ENCODE measurements at places on chromosomes 1 and 21.

DNA sequence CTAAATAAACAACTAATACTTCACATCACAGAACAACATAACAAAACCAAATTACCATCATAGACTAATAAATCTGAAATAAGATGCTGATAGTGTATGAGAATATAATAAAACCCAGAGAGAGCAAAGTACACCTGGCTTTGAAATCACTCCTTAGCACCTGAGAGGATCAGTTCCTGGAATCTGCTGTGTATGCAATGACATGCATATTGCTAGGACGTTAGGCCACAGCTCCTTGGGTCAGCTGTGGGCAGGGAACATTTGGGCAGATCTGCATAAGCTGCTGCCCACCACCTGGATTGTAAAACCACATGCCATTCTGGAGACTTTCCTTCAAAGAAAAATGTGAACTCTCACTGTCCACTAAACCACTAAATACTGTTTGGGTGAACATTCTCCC, 81.1 kb downstream of the NR5A2 start:
- DNase-seq, result no peak

GRCh38 chr21:38815060-38815405, 9.3 kb downstream of the ETS2 start:
- DNase-seq, result no peak

DNA sequence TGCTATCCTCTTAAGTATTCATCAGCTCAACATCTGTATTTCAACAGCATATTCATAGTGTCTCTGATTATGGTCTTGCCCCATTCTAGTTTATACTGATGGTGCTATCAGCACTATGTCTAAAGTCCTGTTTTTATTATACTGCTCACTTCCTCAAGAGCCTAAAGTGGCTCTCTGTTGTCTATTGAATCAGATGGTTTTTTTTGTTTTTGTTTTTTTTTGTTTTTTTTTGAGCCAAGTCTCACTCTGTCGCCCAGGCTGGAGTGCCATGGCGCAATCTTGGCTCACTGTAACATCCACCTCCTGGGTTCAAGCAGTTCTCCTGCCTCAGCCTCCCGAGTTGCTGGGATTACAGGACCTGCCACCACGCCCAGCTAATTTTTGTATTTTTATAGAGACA, 6.1 kb downstream of the STX12 start:
- no peak for DNase-seq

GRCh38 chr1:183180218-183180617, 5.8 kb upstream of the LAMC2 start:
- DNase-seq, result peak; percentile 96

GRCh38 chr1:58927722-58928085, 143.9 kb upstream of the JUN start:
- no peak for DNase-seq

GRCh38 chr1:228502522-228502921, 15.3 kb downstream of the RNF187 start:
- DNase-seq, result no peak

DNA sequence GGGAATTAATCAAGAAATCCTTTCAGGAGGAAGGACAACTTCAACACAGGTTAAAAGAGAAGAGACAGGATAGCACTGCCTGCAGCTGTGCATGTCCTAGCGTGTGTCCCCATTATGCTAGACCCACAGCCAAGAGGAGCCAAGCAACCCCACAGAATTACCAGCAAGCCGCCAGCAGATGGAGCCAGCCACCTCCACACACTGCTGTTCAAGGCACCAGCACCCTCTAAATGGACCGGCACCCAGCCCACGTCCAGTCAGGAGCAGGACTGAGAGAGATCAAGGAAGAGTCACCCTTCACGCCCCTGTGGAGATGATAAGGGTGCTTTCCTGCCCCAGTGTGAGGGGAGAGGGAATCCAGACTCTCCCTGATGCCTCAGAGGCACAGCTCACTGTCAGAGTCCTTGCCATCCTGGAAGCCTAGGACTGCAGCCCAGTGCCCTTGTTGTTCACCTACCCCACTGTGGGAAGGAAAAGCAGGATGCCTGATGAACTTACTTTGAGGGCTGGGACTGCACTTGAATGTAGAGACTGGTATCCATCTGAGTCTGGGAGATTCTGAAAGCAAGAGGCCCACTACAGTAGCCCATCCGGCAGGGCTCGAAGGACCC, 37.1 kb upstream of the CTTNBP2NL start:
- DNase-seq, result peak; percentile 37

GRCh38 chr1:22925111-22925510, 47.6 kb downstream of the LACTBL1 start:
- DNase-seq, result no peak

DNA sequence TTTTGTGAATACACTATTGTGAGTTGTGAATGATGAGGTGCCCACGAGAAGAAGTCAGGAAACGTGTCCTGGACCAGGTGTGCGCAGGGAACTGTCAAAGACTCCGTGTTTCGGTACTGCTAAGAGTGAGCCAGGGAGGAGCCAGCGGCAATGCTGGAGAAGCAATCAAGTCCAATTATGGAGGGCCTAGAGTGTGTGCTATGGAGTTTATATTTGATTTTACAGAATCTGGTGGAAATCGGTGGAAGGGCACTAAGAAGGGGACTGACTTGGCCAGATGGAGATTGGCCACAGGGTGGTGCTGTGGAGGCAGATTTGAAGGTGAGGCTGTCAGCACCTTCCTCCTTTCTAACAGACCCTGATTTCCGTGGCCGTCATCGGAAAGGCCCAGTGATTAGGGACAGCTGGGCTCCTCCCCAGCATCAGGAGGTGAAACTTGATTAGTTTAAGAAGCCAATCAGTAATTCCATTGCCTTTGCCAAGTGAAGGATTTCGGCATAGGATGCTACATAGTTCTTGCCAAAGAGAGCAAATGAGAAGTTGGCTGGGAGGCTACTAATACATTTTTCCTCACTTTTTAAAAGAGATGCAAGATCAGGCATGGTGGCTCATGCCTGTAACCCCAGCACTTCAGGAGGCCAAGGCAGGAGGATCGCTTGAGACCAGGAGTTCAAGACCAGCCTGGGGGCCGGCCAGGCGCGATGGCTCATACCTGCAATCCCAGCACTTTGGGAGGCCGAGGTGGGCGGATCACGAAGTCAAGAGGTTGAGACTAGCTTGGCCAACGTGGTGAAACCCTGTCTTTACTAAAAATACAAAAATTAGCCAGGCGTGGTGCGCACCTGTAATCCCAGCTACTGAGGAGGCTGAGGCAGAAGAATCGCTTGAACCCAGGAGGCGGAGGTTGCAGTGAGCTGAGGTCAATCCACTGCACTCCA, 7.0 kb downstream of the PTCH2 start:
- DNase-seq, result peak; percentile 54

GRCh38 chr1:37123276-37124115, 89.2 kb upstream of the GRIK3 start:
- DNase-seq, result no peak

DNA sequence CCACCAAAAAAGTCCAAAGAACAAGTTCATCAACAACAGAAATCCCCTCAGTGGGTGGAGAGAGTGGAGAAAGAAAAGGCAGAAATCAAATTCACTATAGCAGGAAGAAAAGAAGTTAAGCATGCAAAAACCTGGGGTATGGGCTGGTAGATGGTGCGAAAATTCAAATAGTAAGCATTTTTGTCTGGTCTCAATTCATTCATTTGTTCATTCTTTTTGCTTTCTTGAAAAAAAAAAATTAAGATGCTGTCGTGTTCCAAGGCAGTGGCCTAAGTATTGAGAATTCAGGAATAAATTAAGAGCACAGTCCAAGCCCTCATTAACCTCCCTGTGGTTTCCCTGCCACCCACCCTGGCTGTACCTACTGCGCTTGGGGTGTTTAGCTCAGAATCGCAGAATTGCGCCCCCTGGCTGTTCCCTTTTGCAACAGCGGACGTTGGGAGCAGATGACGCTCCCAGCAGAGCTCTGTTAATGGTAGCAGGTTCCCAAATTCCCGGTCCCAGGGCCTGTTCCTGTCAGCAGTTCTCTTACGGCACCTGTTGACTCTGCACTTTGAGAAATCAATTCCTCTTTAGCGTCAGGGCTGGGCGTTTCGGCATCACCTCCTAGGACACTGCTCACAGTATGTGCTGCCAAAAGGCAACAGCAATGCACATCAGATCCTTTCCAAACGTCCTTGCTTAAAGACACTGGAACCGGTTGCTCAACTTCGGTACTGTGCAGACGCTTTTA, 34.0 kb upstream of the SSX2IP start:
- no peak for DNase-seq

DNA sequence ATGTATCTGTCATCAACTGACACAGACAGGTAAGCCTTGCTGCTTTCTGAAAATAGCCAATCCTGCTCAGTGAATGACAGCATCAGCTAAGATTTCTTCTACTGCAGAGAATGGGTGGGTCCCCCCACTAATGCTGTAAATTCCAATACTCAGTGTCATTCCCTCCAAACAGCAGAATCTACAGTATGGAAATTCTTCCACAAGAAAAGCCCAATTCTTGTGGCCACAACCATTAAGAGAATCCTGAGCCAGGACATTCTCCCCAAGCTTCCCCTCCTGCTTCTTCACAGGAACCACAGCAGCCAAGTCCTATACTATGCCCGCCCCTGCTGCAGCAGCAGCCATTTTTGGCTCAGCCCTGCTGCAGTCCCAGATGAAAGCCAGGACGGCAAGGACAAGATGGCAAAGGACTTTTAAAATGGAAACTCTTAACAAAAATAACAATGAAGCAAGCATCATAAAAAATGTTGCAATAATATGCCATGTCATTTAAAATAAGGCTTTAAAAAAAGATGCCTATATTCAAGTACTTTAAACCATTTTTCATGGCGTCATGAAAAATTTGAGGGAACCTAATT, 26.8 kb downstream of the EIF4G3 start:
- peak; percentile 79 for DNase-seq

- no peak for DNase-seq
These were observed 3.1 kb downstream of the LCE3D start for GRCh38 chr1:152577168-152577567.

DNA sequence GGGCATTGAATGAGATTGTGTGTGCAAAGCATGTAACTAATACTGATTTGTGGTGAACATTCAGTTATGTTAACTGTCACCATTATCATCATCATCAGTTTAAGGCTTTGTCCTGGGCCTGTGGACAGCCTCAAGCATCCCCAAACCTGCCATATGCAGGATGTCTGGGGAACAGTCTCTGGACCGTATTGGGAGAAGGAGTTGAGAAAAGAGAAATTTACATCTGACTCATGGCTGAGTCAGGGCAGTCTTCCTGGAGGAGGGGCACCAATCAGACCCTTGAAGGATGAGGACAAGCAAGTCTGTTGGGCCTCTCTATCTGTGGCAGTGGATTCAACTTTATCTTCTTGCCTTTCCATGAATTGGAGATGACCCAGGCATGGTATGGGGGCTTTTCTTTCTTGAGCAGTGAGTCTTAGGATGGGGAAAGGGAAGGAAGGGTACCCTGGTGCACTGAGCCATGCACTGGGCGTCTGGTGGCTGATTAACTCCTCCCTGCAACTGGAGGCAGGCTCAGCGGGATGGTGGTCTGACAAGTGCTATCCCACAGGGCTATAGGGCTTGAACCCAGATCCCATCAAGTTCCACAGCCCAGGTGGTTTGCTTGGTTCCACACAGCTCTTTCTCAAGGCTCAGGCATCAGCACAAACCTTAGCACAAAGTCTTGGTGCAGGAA, 2.9 kb downstream of the PADI3 start:
- DNase-seq, result peak; percentile 33

DNA sequence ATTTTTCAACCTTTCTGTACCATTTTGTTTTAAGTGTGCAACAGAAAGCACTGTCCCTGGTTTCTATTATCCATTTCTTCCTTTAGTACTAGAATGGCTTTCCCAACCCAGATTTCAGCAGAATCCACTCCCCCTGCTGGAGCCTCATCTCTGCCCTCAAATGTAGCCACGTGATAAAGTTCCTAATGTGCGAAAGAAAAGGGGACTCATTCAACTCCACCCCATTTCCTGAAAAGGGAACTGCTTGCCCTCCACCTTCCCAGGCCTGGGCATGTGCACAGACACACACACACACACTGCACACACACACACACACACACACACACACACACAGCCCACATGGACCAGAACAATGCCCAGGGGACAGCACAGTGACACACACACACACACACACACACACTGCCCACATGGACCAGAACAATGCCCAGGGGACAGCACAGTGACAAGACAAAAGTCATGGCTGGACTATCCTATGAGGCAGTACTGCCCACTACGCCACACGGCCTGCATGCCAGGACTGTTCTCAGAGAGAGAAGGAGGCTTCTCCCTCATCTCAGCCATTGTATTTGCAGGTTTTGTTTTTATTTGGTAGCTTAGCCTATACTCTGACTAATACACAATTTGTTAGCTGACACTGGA, 33.2 kb downstream of the PACC1 start:
- DNase-seq, result no peak

DNA sequence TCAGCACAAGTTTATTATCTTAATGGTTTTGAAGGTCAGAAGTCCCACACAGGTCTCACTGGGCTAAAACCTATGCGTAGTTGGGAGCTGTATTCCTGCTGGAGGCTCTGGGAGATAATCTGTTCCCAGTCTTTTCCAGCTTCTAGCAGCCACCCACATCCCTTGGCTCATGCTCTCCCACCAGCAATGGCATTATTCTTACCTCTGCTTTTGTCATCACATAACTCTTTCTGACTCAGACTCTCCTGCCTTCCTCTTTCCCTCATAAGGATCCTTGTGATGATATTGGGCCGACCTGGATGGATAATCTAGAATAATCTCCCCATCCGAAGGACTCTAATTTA, 122.2 kb upstream of the PRDX6 start:
- no peak for DNase-seq

DNA sequence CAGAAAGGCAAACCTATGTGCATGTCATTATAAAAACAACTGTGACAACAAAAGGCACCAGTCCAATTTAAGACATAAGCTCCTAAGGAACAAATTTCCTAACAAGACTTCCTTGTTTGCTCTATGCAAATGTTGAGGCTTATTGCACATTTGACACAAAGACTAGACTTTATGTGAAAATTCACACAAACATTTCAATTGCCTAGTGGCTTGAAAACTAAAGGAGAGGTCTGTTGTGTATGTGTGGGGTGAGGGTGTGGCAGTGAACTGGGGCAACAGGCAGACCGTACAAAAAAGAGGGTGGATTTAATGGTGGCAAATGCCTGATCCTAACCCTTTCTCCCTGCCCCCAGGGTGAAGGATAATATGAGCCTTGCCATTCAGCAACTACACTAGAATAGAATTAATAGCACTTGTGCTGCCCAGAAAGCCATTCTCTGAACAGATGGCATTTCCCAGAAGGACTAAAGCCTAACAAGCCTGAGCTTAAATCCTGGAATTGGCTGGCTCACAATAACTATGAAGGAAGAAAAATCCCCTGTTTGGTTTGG, 73.9 kb downstream of the GLUL start:
- DNase-seq, result no peak

DNA sequence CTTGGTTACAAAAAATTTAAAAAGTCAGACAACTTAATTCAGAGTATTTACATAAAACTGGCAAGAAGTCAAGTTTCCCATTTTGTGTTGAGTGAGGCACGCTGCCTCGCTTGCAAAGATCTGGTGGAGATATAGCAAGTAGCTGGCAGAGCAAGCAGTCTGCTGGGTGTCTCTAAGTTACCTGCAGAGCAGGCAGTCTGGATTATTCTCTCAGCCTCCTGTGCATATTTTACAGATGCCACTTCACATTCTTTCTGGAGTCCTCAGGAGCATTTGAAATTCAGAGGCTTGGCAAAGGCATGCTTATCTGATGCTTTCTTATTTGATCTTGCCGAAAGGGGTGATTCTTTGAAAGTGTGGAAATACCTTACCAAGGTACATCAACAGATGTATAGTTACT, 640.4 kb upstream of the ADGRL4 start:
- DNase-seq, result no peak

GRCh38 chr1:155166051-155166470, 7.0 kb downstream of the KRTCAP2 start:
- no peak for DNase-seq

- DNase-seq, result no peak
These were observed 16.5 kb downstream of the ACOT11 start for GRCh38 chr1:54564312-54565112.

Measured in kidney glomerular epithelial cell (primary cell).